Eye (tissue), 1 donor: ENCODE measurements at places on chromosomes 3 and 15.

- DNase-seq: no peak
Measured at GRCh38 chr15:96629511-96629910, 299.0 kb downstream of the NR2F2 start.

- no peak for DNase-seq
Measured at GRCh38 chr3:150850191-150850590, 55.0 kb downstream of the MINDY4B start.

DNA sequence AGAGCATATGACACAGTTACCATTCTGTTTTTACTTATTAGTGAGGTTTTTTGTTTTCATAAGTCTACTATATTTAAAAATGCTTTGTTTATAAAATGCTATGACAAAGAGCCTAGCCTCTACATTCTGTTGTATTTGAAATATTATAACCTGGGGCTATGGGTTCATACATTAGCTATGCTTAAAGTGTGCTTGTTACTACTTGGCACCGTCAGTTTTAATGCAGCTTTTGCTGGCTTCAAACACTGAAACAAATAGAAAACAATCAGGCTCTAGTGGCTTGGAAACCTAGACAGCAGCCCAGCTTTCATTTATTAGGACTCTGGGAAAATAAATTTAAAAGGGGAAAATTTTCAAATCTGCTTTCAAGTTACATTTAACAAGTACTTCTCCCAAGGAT, 635.9 kb downstream of the CADM2 start:
- peak; percentile 34 for DNase-seq

DNA sequence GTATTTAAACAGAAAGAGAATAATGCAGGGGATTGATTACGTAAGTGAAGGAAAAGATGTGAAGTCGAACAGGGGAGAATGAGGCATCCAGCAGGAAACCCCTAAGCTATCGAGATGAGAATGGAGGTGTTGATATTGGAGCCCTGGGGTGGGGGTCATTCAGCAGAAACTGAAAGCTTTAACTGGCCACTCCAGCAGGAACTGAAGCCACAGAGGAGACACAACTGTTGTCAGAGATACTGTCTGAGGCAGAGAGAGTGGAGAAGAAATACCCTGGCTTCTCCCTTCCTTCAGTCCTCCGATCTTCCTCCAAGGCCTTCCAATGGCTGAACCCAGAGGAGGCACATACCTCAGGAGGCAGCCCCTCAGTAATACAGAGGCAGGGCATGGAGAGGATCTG, 152.4 kb downstream of the THRB start:
- no peak for DNase-seq

- DNase-seq: no peak
Measured at GRCh38 chr3:144466114-144466513, 494.5 kb downstream of the DIPK2A start.

DNA sequence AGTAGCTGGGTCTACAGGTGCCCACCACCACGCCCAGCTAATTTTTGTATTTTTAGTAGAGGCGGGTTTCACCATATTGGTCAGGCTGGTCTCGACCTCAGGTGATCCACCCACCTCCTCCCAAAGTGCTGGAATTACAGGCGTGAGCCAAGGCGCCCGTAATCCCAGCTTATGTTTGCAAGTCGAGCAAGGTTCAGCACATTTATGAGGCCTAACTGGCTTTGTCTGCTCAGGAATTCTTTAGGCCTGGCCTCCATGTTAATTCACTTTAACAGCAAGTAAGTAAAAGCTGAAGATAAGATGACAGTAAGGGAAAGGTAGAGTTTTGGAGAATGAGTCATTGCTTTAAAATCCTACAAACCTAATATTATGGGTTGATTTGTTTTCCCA, 24.6 kb downstream of the SIDT1 start:
- DNase-seq: no peak

GRCh38 chr3:169822540-169822939, 9.8 kb upstream of the LRRC34 start:
- no peak for DNase-seq

GRCh38 chr3:174097686-174098085, 700.1 kb downstream of the NLGN1 start:
- DNase-seq: no peak

DNA sequence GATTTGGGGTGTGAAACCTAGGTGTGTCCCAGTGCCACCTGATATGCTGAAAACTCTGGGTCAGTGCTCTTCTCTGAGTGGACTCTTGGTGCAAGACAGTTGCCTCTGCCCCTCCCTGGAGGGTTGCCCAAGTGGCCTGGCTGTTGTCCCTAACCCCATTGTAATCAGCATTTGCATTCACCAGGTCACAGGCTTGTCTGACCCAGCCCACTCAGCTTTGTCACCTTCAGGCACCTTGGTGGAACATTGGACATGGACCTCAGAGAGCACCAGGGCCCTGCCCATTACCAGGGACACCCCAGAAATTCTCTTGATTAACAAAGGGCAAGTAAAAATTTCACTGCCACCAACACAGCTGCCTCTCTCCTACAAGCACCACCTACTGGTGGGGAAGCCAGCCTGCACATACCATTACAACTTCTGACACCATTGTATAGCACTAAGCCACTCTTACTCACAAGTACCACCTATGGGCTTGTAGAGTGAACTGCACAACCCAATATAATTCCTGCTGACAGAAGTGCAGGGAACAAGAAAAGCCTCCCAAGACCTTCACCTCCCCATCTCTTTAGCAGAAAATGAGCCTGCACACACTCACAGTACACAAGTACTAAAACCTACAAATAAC, 324.6 kb downstream of the EPHA6 start:
- DNase-seq: no peak

DNA sequence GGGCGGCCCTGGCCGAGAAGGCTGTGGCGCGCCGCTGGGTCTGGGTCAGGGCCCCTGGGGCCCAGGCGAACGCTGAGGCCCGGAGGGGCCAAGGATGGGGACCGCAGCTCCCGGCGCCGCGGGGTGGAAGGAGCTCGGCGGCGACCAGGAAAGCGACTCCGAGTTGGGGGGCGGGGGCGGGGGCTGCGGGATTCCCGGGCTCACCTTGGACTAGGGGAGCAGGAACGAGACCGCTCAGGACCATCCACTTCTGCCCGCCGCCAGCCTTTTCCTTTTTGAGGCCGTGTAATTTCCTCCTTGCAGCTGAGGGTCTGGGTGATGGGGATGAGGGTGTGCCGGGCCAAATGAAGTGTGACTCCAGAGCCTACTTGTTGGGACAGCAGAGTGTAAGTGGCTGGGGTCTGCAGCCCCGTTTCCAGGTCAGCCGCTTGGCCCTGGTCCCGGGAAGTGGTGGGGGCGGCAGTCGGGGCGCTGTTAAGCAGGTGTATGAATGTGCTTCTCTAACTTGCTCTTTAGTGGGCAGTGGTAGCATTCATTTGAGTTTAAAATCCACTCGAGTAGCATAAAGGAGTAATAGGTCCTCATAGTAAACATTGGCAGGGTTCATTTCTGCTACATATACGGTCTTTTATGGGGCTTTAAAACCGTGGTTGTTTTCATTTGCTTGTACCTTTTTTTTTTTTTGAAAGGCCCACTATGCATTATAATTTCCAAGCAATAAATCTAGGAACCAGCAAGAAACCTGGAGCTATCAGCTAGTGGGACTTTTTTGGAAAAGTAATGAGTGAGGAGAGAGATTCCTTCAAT, 717 bp downstream of the PXK start:
- DNase-seq: peak; percentile 65

GRCh38 chr3:100227511-100227921, 33.3 kb upstream of the TBC1D23 start:
- DNase-seq: no peak

DNA sequence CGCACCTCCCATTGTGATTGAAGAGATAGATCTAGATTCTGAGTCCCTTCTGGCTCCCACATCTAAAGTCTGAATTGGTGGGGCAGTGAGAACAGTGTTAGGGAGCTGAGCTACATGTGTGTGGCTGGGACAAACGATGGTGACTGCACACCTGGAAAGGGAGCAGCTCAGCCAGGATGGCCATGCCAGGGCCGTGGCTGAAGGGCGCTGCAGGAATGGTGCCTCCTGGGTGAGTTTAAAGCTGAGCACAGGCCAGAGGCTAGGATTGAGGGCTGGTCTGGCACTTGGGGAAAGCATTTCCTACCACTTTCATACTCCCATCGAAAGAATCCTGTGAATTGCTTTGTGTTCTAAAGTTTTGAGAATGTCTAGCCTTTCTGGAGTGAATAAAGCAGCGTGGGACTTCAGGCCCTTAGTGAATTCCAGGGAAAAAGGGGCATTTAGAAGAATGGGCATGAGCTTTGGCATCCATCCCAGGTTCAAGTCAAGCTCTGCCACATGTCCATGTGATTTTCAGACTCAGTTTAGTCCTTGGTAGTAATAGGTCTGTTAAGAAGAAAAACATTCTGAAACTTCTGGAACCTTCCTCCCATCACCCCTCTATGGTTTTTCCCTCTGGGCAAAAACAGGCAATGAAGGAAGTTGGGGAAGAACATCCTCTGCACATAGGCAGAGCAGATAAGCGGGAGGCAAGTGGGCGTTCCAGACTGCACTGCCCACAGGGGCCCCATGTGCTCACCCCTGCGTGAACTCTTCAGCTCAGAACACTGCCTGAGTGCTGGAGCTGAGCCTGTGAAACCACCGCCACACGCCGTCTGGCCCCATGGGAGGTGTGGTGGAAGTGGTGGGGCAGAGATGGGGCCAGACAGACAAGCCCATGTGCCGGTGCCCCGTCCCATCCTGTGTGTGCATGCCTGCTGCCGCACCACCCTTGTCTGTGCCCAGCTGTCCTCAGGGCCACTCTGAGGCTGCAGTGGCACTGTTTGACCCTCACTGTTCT, 12.9 kb upstream of the CPNE9 start:
- no peak for DNase-seq

DNA sequence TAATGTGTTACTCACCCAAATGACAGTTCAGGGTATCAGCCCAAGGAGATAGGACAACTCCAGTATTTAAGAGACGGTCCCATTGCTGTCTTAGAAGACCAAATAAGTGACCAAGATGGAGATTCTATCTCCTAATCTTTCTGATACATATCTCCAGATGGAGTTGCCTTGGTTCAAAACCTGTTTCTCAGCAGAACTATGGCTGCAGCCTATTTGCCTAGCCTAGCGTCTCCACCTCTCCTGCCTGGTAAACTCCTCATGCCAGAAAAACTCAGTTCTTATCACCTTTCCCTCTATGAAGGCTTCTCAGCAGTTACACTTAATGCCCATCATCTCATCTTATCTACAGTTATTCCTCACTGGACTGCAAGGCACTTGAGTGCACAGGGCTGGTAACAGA, 1.2 kb upstream of the CSPG5 start:
- DNase-seq: peak; percentile 23

- no peak for DNase-seq
Measured at GRCh38 chr3:104175696-104176095, 1191.0 kb upstream of the ALCAM start.

DNA sequence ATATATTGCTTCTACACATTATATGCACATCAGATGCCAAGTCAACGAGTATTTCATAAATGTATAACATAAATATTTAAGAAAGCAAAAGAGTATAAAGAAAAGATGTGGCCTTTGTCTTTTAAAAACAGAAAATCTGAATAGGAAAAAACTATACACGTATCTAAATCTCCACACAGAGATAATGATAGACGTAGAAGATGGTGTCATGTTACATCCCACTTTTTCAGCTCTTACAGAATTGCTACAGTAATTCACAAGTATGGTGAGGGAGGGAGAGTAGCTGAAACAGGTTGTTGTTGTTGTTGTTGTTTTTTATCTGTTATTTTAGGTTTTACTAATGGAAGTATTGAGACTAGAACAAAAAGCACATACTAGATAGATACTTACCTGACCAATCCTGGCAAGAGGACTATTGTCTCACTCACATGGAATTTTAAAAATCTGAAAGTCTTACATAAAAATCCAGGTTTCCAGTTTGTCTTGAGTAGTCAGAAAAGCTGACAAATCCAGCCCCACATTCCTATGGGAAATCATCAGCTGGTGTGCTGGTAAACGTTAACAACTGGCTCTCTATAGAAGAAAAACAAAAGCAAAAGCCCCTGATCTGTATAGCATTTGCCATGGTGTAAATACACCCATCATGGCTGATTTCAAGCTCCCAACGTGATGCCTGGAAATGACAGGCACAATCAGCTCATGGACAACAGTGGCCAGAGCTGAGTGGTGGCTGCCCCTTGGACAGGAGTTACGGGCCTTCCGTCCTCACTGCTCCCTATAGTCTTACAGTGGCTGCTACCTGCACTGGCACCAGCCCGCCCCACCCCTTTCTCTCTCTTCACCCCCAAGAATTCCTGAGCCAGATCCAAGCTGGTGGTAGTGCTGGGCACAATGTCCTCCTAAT, 47.4 kb upstream of the VGLL4 start:
- DNase-seq: peak; percentile 29

DNA sequence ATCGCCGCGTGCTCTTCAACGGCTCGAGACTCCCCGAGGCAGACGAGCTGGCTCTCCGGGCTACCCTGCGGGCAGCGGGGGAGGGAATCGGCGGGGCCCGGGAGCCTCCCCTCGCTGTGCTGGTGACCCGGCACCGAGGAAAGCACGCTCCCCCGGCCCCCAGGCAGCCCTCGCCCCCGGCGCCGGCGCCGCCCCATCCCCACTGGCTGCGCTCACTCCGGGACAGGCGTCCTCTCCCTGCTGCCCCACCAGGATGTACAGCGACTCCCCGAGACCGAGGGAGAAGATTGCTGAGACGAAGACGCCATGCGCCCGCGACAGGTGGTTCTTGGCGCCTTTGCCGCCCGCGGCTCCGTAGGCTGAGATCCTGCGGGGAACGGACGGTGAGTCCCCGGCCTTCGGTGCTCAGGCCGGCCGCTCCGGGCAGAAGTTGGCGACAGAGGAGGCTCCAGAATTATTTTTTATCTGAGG, 1.7 kb downstream of the LTK start:
- DNase-seq: peak; percentile 50

DNA sequence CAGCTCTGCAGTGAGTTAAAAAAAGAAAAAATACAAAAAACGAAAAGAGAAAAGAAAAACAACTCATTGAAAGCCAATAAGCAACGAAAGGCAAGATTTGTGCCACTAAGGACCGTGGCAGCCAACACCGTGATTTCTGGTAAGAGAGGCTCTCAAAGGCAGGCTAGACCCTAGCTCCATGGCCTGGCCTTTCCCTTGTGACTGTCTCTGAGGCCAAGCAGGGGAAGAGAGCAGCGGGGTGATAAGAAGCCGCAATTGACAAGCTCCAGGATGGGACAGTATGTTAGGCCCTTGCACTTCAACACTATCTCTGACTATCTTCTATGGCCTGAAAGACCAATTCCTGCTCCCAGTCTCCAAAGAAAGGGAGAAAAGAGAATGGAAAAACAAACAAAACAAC, 12.4 kb downstream of the APOD start:
- no peak for DNase-seq

DNA sequence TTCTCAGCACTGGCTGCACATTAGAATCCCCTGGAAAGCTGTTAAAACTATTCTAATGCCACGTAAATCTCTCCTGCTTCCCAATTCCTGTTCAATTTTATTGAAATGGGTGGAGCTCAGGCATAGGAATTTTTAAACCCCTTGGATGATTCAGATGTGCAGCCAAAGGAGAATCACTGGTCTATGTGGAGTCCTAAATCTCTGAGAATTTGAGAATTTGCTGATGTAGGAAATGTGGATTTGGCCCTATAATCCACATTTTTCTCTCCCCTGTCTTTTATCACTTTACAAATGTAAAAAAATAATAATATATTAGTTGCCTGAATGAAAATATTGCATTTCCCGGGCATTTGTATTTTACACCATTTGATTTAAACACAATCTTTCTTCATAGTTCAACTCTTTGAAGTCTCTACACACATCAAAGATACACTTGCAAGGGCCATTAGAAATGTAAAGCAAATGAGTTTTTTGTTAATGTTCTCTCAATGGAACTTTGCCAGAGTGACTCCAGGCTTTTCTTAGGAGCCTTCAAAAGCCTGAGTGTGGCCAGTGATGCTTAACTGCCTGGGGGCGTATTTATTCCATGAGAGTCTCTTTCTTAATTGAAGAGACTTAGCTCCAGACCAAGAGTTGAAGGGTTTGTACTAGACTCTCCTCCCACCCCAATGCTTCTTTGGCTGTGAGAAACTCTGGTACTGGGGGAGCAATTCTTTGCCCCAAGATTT, 48.8 kb upstream of the PTX3 start:
- no peak for DNase-seq
